ENCODE measurements at places on chromosomes 2 and 18. TPM values are rescaled to one million over a fixed set of nuclear protein-coding genes. Genes with fewer than 3 reads are reported as not detected.
A peak's percentile ranks its signal among the peaks of the same experiment; 100 is the strongest.

DNA sequence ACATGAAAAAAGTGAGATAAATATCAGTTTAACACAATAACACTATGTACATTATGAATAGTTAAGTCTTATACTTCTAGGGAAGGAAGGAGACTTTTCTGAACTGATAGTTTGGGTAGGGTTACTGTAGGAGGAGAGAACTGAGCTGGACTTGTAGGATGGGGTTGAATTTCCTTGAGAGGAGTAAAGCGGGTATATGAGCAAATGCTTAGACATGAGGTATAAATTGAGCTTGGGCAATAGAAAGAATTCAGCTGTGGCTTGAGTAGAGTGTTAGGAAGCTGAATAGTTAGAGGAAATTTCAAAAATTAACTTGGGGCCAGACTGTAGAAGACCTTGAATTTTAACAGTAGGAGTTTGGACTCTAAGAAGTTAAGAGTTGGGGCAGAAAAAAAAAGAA, 45.1 kb downstream of the LCLAT1 start:
- DNase-seq, result no peak

Gene GKN2
- not detected for total RNA-seq

DNA sequence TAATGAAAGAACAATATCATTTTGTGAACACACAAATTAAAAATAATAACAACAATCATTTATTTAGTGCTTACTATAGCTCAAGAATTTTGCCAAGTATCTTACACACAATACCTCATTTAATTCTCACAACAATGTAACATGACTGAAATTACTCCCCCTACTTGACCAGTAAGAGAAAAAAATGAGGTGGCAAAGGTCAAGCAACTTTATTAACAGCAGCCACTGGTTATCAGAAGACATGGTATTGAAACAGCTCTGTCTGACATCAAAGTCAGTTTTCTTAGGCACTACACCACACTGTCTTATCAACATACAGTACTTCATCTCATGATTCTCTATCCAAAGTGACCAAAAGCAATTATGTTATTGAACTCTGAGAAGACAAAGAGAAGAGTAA, 389.4 kb downstream of the ZEB2 start:
- no peak for DNase-seq

Gene DHX57
- 12.0 TPM for total RNA-seq

DNA sequence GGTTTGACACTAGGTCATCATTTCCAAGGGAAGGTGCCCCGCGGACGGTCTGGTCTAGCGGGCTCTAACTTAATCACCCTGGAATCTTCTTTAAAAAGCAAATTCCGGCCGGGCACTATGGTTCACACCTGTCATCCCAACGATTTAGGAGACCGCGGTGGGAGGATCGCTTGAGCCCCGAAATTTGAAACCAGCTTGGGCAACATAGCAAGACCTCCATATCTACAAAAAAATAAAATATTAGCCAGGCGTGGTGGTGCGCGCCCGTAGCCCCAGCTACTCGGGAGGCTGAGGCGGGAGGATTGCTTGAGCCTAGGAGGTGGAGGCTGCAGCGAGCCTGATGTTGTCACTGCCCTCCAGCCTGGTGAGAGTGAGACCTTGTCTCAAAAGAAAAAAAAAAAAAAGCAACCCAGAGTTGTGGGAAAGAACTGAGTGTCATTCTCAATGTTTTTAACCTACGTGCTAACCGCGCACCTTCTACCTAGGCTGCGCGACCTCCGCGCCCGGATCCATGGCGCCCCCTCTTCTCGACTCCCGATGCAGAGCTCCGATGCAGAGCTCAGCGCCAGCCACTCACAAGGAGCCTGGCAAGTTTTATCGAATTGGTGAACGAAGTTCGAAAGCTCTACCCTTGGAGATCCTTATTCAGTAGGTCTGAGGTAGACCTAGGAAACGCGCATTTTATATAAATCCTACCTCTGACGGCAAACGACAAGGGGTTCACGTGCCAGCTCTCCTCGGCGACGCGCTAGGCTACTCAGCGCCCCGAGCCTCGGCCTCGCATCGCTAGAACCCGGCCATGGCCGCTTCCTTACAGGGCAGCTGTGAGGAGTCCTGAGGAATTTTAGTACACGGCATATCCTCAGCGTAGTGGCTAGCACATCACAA, 888 bp upstream of the TWSG1 start:
- DNase-seq, result peak; percentile 63

- no peak for DNase-seq
Observed at GRCh38 chr2:2846332-2847208, 515.5 kb upstream of the MYT1L start.

- no peak for DNase-seq
Observed at GRCh38 chr18:48949606-48950535, 894 bp downstream of the SMAD7 start.

GRCh38 chr2:15874321-15874720, 66.0 kb upstream of the MYCN start:
- no peak for DNase-seq

Gene ABCG5
- not detected for total RNA-seq

DNA sequence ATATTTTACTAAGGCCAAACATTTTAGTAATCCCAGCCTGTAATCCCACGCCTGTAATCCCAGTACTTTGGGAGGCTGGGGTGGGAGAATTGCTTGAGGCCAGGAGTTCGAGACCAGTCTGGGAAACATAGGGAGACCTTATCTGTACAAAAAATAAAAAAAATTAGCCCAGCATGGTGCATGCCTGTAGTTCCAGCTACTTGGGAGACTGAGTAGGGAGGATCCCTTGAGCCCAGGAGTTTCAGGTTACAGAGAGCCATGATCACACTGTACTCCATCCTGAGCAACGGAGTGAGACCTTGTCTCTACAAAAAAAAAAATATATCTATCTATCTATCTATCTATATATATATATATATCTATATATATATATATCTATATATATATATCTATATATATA, 19.1 kb downstream of the KLHL23 start:
- DNase-seq, result no peak

- no peak for DNase-seq
Observed at GRCh38 chr2:217877866-217878265, 124.9 kb downstream of the TNS1 start.

DNA sequence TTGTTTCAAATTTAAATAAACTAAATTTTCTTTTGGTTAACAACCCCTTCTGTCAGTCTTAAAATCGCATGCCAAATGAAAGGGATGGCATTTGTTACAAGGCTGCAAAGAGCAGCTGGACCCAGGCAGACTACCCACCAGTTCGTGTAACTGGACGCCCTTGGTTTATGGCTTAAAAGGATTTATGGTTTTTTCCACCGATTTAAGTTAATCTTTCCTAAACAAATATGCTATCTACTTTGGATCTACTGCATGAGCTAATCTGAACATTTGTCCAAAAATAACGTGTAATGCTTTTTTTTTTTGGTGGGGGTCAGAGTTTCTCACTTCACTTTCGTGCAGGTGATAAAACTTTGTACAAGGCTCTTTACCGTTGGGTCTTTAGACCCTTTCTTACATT, 62.9 kb downstream of the DIS3L2 start:
- DNase-seq, result no peak

DNA sequence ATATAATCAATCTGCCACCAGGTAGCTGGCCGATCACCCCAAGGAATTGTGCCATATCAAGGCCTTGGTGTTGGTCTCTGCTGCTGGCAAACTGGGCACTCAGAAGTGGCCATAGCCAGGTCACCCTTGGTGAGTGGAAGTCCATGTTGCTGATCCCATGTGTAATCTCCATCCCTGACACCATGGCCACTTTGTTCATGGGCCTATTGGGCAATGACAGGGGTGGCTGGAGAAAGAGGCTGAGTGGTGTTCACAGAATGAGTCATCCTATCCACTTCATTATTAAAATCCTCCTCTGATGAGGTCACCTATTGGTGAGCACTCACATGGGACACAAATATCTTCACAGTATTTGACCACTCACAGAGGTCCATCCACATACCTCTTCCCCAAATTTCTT, 26.7 kb upstream of the CD226 start:
- no peak for DNase-seq

DNA sequence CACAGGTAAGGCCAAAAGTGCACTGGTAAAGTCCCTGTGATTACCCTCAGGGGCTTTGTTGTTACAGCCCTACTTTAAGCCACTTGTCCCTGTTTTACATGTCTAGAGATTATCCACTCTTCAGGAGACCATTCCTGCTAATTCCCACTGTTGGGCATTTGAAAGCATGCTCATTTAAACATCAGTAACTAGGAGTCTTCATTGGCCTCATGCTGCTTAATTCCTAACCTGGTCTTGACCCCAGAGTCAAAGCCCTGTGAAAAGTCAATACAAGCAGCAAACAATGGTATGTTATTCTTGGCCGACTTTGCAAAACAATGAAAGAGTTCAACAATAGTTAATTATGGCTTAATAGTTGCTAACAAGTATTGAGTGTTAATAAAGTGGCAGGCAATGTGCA, 23.2 kb downstream of the AFF3 start:
- no peak for DNase-seq

DNA sequence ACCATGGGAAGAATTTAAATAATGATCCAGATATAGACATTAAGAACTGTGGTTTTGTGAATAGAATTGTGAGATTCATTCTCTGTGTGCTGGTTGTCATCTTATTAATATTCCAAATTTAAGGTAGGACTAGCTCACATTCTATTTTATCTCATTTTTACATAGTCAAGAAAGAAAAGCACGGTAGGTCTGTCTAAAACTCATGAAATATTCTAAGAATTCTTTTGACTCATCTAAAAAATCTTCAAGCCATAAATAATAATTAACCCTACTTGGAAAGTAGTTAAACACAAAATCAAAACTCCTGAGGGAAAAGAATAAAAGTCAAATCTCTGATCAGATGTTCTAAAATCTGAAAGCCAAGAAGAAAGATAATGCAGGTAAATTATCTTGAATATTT, 388.8 kb upstream of the CHAC2 start:
- no peak for DNase-seq

DNA sequence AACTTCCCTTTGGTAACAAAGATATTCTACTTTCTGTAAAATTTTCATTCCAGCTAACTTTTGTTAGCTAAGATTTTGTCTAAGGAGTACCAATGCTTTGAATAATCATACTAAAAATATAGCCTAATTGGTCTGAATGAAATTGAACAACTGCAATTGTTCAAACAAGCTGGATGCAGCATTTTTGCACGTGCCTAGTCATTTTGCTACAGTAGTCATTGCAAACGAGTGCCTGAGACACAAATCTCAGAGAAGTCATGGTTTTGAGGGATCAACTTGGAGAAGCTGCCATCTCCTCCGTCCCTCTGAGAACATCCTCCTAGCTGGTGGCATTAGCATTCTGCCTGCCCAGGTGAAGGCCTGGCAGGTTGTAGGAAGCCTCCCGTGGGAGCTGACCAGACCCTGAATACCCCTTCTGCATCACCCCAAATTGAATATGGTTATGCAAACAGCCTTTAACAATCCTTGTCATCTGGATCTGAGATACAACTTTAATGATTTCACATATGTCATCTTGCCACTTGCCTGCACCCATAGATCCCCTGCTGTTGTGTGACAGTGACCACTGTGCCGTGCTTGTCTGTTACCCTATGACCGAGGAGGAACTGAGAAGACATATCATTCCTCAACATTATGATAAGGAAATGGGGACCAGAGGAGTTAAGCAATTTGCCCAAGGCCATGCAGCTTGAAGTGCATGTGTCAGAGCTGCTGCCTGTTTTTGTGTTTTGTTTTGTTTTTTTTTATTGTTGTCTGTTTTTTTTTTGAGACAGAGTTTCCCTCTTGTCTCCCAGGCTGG, 29.1 kb upstream of the MGAT4A start:
- no peak for DNase-seq

DNA sequence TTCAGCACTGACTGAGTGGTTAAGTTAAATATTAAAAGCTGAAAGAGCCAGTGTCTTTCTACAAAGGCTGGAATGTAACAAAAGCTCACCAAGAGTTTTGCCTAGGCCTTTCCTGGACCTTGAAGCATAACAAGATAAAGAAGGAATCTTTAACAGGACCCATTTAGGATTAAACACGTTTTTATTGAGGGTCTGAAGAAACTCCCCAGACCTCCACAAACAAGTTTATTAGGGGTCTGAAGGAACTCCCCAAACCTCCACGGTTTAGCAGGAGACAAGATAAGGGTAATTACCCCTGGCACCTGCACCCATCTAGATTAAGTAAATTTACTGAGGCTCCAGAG, 104.0 kb downstream of the ACAA2 start:
- no peak for DNase-seq

Gene SERPINB10
- 0.21 TPM for total RNA-seq

GRCh38 chr2:197538412-197538811, 22.5 kb downstream of the MOB4 start:
- DNase-seq, result no peak

Gene LIMS3
- 1.4 TPM for total RNA-seq

Gene UPP2
- not detected for total RNA-seq

Data from suprapubic skin (tissue), 4 donors.